Liver (tissue), 10 donors: ENCODE measurements at places on chromosomes 7 and 10. TPM values are rescaled to one million over a fixed set of nuclear protein-coding genes. Genes with fewer than 3 reads are reported as not detected.

The CTAGE4 gene
- 0.55 TPM for polyA plus RNA-seq

The SPACDR gene
- polyA plus RNA-seq: 0.06 TPM

GRCh38 chr7:157845203-157845835 is 508.5 kb downstream of the DNAJB6 start:
- H3K4me1 ChIP-seq: no peaks in the 10 kb centered on the region
- H3K36me3 ChIP-seq: no peaks in the 10 kb centered on the region
- DNase-seq: no peak
- no peak overlapping the region for H3K4me3 ChIP-seq
- H3K27ac ChIP-seq: no peak overlapping the region
- no peaks in the 10 kb centered on the region for H3K27me3 ChIP-seq

GRCh38 chr7:75951506-75951905 is 36.6 kb downstream of the POR start:
- H3K27ac ChIP-seq: peak overlapping the region; percentile 59
- H3K36me3 ChIP-seq: peaks cover 28% of the 10 kb centered on the region
- H3K4me1 ChIP-seq: peaks cover 16% of the 10 kb centered on the region
- H3K4me3 ChIP-seq: no peak overlapping the region
- no peaks in the 10 kb centered on the region for H3K27me3 ChIP-seq

DNA sequence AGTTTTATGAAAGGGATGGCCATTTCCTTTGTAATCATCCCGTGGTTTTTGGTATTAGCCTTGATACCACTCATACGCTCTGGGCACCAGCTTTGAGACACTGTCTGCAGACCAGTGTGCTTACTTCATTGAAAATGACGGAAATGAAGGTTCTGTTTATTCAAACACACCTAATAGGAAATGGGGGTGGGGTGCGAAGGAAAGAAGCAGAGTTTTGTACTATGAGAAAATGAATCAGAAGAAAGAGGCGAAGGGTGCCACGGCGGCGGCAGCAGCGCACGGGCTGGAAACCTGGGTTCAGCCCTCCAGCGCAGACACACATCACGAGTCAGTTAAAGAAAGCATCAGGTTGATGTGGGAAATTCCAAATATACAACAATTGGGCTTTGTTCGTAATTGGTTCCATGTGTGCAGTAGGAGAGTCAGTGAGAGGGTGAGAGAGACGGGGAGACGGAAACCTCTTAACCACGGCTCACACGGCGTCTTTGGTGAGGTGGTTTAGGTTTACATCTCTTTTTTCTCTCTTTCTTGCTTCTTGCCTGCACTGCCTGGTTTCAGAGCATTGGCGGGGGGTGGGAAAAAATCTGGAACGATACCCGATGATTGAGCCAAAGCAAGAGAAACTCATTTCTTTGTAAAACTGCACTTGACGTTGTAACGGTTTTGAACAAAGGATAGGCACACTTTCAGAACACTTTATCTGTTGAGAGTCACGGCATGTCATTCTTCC is 321.2 kb downstream of the FRMD4A start:
- H3K4me1 ChIP-seq: peaks cover 1% of the 10 kb centered on the region
- H3K27me3 ChIP-seq: no peaks in the 10 kb centered on the region
- peak overlapping the region; percentile 11 for H3K27ac ChIP-seq

DNA sequence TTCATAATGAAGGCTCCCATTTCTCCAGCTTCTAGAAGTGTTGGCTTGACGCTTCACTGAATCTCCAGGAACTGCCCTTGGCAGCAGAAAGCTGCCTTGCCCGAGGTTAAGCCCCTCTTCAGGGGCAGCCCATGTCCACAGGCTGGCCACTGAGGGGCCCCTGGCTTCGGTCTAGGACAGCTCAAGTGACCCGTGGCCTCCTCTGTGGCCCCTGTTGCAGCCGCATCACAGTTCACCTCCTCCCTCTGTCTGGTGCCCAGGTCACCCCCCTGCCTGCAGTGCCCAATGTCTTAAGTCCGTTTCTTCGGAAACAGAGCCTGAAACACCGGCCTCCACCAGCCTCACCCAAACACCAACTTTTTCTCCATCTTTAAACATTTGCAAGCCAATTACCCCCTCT is 279.2 kb upstream of the MKI67 start:
- no peak overlapping the region for H3K27ac ChIP-seq
- no peaks in the 10 kb centered on the region for H3K36me3 ChIP-seq
- DNase-seq: no peak
- no peaks in the 10 kb centered on the region for H3K27me3 ChIP-seq
- no peaks in the 10 kb centered on the region for H3K4me1 ChIP-seq

The INHBA gene
- 1.4 TPM for polyA plus RNA-seq

- peak overlapping the region; percentile 92 for H3K27ac ChIP-seq
- DNase-seq: no peak
- H3K36me3 ChIP-seq: no peaks in the 10 kb centered on the region
- H3K27me3 ChIP-seq: no peaks in the 10 kb centered on the region
- H3K4me3 ChIP-seq: peak overlapping the region; percentile 74
Observed at GRCh38 chr7:13989949-13990305, 461 bp upstream of the ETV1 start.

GRCh38 chr7:119252962-119253361 is 1020.0 kb upstream of the KCND2 start:
- H3K36me3 ChIP-seq: no peaks in the 10 kb centered on the region
- DNase-seq: no peak

DNA sequence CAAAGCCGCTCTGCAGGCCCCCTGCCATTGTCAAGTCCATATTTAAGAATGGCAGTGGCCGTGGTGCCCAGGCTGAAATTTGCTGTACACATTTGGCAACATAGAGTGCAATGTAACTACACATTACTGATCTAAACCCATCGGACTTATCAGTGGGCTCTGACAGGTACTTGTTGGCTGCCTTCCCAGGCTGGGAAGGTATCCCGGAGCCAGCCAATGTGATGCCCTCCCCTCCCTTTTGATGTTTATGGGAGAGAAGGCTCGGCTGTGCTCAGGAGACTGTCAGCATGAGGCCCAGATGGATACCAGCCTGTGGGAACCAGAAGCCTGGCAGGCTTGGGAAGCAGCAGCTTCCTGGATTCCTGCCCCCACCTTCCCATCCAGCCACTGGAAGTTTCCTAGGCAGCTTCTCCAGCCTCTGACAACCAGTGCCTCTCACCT is 146.1 kb upstream of the TCF7L2 start:
- no peaks in the 10 kb centered on the region for H3K4me1 ChIP-seq
- H3K27ac ChIP-seq: peak overlapping the region; percentile 51
- H3K36me3 ChIP-seq: no peaks in the 10 kb centered on the region
- no peaks in the 10 kb centered on the region for H3K27me3 ChIP-seq
- DNase-seq: no peak

- H3K4me3 ChIP-seq: no peak overlapping the region
- H3K4me1 ChIP-seq: no peaks in the 10 kb centered on the region
- H3K27me3 ChIP-seq: no peaks in the 10 kb centered on the region
- no peaks in the 10 kb centered on the region for H3K36me3 ChIP-seq
Observed at GRCh38 chr7:134120405-134120804, 6.7 kb upstream of the LRGUK start.

DNA sequence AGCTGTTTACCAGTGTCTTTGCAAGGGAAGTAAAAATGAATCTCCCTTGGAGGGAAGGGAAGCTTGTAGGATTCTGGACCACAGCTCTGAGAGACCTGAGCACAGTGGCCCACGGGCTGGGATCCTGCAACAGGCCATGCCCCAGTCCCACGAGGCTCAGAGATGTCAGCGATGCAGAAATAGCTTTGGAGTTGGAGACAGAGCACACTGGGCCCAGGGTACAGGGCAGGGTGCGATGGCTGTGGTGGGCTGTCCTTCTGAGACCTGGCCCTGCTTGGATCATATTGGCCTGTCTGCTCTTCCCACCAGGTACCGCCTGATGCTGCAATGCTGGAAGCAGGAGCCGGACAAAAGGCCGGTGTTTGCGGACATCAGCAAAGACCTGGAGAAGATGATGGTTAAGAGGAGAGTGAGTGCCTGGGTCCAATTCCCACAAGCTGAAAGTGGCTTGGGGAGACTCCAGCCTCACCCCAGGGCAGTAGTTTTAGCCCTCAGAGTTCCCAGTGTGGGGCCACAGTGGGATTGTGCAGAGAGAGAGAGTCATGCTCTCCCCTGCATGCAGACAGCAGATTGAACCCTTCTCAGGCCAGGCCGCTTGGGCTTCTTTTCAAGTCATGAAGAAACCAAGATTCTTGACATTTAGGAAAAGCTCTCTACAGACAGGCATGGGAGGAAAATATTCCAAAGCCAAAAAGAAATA is 13.5 kb upstream of the CSGALNACT2 start:
- no peak overlapping the region for H3K4me3 ChIP-seq
- no peaks in the 10 kb centered on the region for H3K27me3 ChIP-seq
- no peak overlapping the region for H3K27ac ChIP-seq
- DNase-seq: peak; percentile 16
- H3K4me1 ChIP-seq: no peaks in the 10 kb centered on the region

GRCh38 chr7:154794147-154794780 is 208.7 kb downstream of the PAXIP1 start:
- no peaks in the 10 kb centered on the region for H3K36me3 ChIP-seq
- no peak for DNase-seq
- H3K27ac ChIP-seq: no peak overlapping the region
- H3K27me3 ChIP-seq: peaks cover 3% of the 10 kb centered on the region

The CLDN4 gene
- polyA plus RNA-seq: 2.0 TPM

GRCh38 chr10:133117688-133118071 is 30.0 kb downstream of the ADGRA1 start:
- no peak overlapping the region for H3K4me3 ChIP-seq
- H3K27me3 ChIP-seq: no peaks in the 10 kb centered on the region
- H3K36me3 ChIP-seq: no peaks in the 10 kb centered on the region
- DNase-seq: no peak
- H3K4me1 ChIP-seq: no peaks in the 10 kb centered on the region
- no peak overlapping the region for H3K27ac ChIP-seq

GRCh38 chr7:68770649-68771048 is 827.6 kb upstream of the AUTS2 start:
- no peaks in the 10 kb centered on the region for H3K4me1 ChIP-seq
- DNase-seq: no peak
- H3K27me3 ChIP-seq: no peaks in the 10 kb centered on the region
- no peaks in the 10 kb centered on the region for H3K36me3 ChIP-seq
- no peak overlapping the region for H3K4me3 ChIP-seq
- no peak overlapping the region for H3K27ac ChIP-seq

The SSC4D gene
- polyA plus RNA-seq: 1.7 TPM

The C10orf53 gene
- polyA plus RNA-seq: not detected

The PNLIPRP1 gene
- polyA plus RNA-seq: not detected

GRCh38 chr7:128404143-128404681 is 5.6 kb downstream of the IMPDH1 start:
- H3K4me1 ChIP-seq: no peaks in the 10 kb centered on the region
- no peak overlapping the region for H3K4me3 ChIP-seq
- H3K36me3 ChIP-seq: no peaks in the 10 kb centered on the region
- no peak overlapping the region for H3K27ac ChIP-seq
- no peak for DNase-seq
- no peaks in the 10 kb centered on the region for H3K27me3 ChIP-seq

DNA sequence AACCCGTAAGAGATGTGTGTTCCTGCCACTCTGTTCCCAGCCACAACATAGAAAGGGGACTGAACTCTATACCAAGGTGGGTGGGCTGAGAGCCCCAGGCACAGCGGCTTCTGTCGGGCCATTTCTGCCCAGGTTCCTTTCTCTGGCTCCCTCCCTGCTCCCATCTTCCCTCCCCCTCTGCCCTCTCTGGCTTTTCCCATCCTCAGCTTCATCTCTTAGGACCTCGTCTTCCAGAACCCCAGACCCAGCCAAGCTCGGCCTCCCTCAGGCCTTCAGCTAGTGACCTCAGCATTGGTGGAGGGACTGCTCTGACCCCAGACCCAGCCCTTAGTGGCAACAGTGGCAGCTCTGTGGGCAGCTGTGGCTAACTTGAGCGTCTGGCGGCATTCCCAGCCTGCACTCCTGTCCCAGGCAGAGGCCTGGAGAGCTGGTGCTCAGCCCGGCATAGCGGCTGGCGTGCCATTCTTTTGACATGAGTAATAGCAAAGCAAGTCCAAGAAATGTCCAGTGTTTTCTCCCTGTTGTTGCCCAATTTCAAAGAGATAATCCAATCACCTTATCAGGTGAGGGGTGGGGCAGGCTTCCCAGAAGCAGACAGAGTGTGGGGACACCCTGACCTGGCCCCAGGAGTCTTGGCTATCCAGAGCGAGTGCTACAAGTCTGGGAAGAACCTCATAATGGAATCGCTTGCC is 15.9 kb downstream of the PTPRE start:
- no peak for DNase-seq
- no peak overlapping the region for H3K4me3 ChIP-seq
- H3K27ac ChIP-seq: no peak overlapping the region
- no peaks in the 10 kb centered on the region for H3K27me3 ChIP-seq

The PPP1R17 gene
- not detected for polyA plus RNA-seq

- H3K27ac ChIP-seq: no peak overlapping the region
- H3K27me3 ChIP-seq: no peaks in the 10 kb centered on the region
- H3K36me3 ChIP-seq: no peaks in the 10 kb centered on the region
- DNase-seq: no peak
Observed at GRCh38 chr10:29647478-29647877, 12.7 kb upstream of the SVIL start.

- H3K4me3 ChIP-seq: no peak overlapping the region
- H3K27me3 ChIP-seq: no peaks in the 10 kb centered on the region
- peak; percentile 14 for DNase-seq
- H3K27ac ChIP-seq: no peak overlapping the region
- H3K4me1 ChIP-seq: no peaks in the 10 kb centered on the region
Observed at GRCh38 chr10:85610381-85611092, 756.1 kb downstream of the GRID1 start.

- H3K27me3 ChIP-seq: no peaks in the 10 kb centered on the region
- H3K4me1 ChIP-seq: no peaks in the 10 kb centered on the region
- H3K27ac ChIP-seq: no peak overlapping the region
- no peaks in the 10 kb centered on the region for H3K36me3 ChIP-seq
Observed at GRCh38 chr10:11355592-11355991, 255.9 kb downstream of the USP6NL start.

The PDE6C gene
- not detected for polyA plus RNA-seq

DNA sequence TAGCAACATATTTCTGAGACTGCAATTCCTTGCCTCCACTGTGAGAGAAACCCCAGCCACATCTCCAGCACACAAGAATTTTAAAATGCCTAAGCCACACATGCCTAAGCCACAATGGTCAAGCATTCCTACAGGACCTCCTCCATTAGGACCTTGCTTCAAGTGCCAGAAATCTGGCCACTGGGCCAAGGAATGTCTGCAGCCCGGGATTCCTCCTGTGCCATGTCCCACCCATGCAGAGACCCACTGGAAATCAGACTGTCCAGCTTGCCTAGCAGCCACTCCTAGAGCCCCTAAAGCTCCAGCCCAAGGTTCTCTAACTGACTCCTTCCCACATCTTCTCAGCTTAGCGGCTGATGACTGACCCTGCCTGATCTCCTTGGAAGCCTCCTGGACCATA is 117.5 kb downstream of the AHR start:
- DNase-seq: no peak
- peaks cover 3% of the 10 kb centered on the region for H3K4me1 ChIP-seq
- no peak overlapping the region for H3K4me3 ChIP-seq
- no peak overlapping the region for H3K27ac ChIP-seq
- no peaks in the 10 kb centered on the region for H3K36me3 ChIP-seq

The IFIT1B gene
- not detected for polyA plus RNA-seq

The AIMP2 gene
- 39.6 TPM for polyA plus RNA-seq

- H3K4me3 ChIP-seq: no peak overlapping the region
- H3K27me3 ChIP-seq: no peaks in the 10 kb centered on the region
- no peak for DNase-seq
- no peaks in the 10 kb centered on the region for H3K36me3 ChIP-seq
Observed at GRCh38 chr10:32408690-32409089, 37.2 kb upstream of the CCDC7 start.

The KIAA1549 gene
- polyA plus RNA-seq: 0.33 TPM

- DNase-seq: no peak
- H3K36me3 ChIP-seq: no peaks in the 10 kb centered on the region
- H3K27me3 ChIP-seq: no peaks in the 10 kb centered on the region
Observed at GRCh38 chr10:114508376-114508775, 104.1 kb upstream of the AFAP1L2 start.
